H9 (cell line): ENCODE measurements at places on chromosomes 7 and 10. TPM values are rescaled to one million over a fixed set of nuclear protein-coding genes. Genes with fewer than 3 reads are reported as not detected.

DNA sequence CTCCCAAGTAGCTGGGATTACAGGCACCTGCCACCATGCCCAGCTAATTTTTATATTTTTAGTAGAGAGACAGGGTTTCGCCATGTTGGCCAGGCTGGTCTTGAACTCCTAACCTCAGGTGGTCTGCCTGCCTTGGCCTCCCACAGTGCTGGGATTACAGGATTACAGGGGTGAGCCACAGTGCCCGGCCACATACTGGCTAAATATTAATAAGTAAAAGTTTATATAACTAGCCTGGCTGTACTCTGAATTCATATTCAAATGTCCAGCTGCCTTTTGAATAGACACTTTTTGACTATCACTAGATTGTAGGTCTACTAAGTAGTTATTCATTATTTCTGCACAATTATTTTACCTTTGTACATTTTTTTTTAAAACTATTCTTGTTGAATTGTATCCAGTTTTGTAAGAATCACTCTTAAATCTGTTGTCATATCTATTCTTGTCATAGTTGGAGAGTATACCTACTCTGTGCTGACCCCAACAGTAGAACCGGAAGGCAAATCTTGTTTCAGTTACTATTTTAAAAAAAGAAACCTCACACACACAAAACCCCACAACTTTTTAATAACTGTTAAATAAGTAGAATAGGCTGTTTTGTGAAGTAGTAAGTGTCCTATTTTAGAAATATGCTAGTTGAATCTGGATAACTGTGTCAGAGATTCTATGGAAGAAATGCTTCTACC, 29.6 kb downstream of the MINPP1 start:
- no peak overlapping the region for H3K27ac ChIP-seq
- no peaks in the 10 kb centered on the region for H3K4me1 ChIP-seq
- DNase-seq: no peak
- peaks cover 31% of the 10 kb centered on the region for H3K36me3 ChIP-seq
- no peaks in the 10 kb centered on the region for H3K27me3 ChIP-seq

GRCh38 chr7:38829488-38830165, 79.4 kb downstream of the VPS41 start:
- DNase-seq: no peak
- no peak overlapping the region for H3K4me3 ChIP-seq
- H3K27ac ChIP-seq: no peak overlapping the region
- no peaks in the 10 kb centered on the region for H3K27me3 ChIP-seq
- no peaks in the 10 kb centered on the region for H3K36me3 ChIP-seq
- no peaks in the 10 kb centered on the region for H3K4me1 ChIP-seq

GRCh38 chr7:104643587-104644217, 315.3 kb downstream of the LHFPL3 start:
- no peaks in the 10 kb centered on the region for H3K4me1 ChIP-seq
- H3K27ac ChIP-seq: no peak overlapping the region

DNA sequence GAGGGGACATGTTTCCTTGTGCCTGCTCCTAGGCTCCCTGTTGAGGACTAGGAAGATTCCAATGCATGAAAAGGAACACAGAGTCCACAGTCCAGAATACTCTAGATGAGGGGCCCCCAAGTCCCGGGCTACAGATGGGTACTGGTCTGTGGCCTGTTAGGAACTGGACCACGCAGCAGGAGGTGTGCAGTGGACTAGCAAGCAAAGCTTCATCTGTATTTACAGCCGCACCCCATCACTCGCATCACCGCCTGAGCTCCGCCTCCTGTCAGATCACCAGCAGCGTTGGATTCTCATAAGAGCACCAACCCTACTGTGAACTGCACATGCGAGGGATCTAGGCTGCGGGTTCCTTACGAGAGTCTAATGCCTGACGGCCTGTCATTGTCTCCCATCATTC, 233.0 kb upstream of the MKLN1 start:
- no peaks in the 10 kb centered on the region for H3K27me3 ChIP-seq
- no peaks in the 10 kb centered on the region; the same call in 2 of the 3 replicates for H3K36me3 ChIP-seq
- H3K4me1 ChIP-seq: peaks cover 17% of the 10 kb centered on the region
- no peak overlapping the region for H3K27ac ChIP-seq

- H3K27ac ChIP-seq: no peak overlapping the region
- no peaks in the 10 kb centered on the region for H3K27me3 ChIP-seq
- no peak overlapping the region for H3K4me3 ChIP-seq
- no peaks in the 10 kb centered on the region for H3K4me1 ChIP-seq
- H3K36me3 ChIP-seq: no peaks in the 10 kb centered on the region
Observed at GRCh38 chr7:17120756-17121155, 177.7 kb upstream of the AHR start.

- H3K4me3 ChIP-seq: no peak overlapping the region
- H3K36me3 ChIP-seq: peaks cover 7% of the 10 kb centered on the region
- peak; percentile 49 for DNase-seq
- H3K27me3 ChIP-seq: no peaks in the 10 kb centered on the region
- H3K4me1 ChIP-seq: peaks cover 5% of the 10 kb centered on the region; the same call in 1 of the 2 replicates
Observed at GRCh38 chr7:24419077-24419476, 135.1 kb downstream of the NPY start.

- no peaks in the 10 kb centered on the region for H3K27me3 ChIP-seq
- H3K4me1 ChIP-seq: no peaks in the 10 kb centered on the region; the same call in 1 of the 2 replicates
- no peak overlapping the region for H3K27ac ChIP-seq
- H3K36me3 ChIP-seq: peaks cover 16% of the 10 kb centered on the region
- DNase-seq: no peak
Observed at GRCh38 chr7:50450590-50451032, 461 bp upstream of the FIGNL1 start.

- no peak overlapping the region for H3K27ac ChIP-seq
- DNase-seq: no peak
- H3K27me3 ChIP-seq: no peaks in the 10 kb centered on the region
- H3K4me1 ChIP-seq: peaks cover 4% of the 10 kb centered on the region; the same call in 1 of the 2 replicates
Observed at GRCh38 chr7:28067171-28067570, 113.4 kb downstream of the JAZF1 start.

GRCh38 chr7:132687016-132687415, 110.7 kb upstream of the PLXNA4 start:
- no peak for DNase-seq
- H3K4me3 ChIP-seq: no peak overlapping the region
- H3K36me3 ChIP-seq: peaks cover 11% of the 10 kb centered on the region
- no peaks in the 10 kb centered on the region for H3K27me3 ChIP-seq
- H3K27ac ChIP-seq: no peak overlapping the region

GRCh38 chr7:123034106-123034505, 38.6 kb upstream of the TAS2R16 start:
- no peak for DNase-seq
- no peak overlapping the region for H3K27ac ChIP-seq
- peaks cover 11% of the 10 kb centered on the region for H3K36me3 ChIP-seq
- no peak overlapping the region for H3K4me3 ChIP-seq

GRCh38 chr7:119522263-119522662, 750.7 kb upstream of the KCND2 start:
- H3K4me3 ChIP-seq: no peak overlapping the region
- H3K36me3 ChIP-seq: no peaks in the 10 kb centered on the region; the same call in 2 of the 3 replicates
- H3K27ac ChIP-seq: no peak overlapping the region
- H3K4me1 ChIP-seq: no peaks in the 10 kb centered on the region

DNA sequence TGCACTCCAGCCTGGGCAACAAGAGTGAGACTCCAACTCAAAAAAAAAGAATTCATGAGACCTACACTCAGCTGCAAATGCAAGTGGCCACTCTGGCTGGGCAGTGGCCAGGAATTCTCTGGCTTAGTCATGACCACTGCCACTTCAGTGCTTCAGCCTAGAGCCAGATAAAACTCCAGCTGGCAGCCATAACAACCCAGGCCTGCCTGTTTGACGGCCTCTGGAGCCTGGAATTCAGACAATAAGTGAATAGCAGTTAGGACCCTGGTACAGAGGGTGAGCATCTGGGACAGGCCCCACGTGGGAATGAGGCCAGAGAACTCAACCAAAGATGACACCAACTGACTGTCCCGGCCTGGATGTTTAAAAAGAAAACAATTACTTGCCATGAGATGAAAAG, 18.9 kb downstream of the RCC1L start:
- H3K27me3 ChIP-seq: no peaks in the 10 kb centered on the region
- H3K4me3 ChIP-seq: no peak overlapping the region
- H3K36me3 ChIP-seq: peaks cover 78% of the 10 kb centered on the region
- H3K4me1 ChIP-seq: no peaks in the 10 kb centered on the region
- DNase-seq: no peak

GRCh38 chr7:38842746-38843145, 66.2 kb downstream of the VPS41 start:
- no peaks in the 10 kb centered on the region for H3K27me3 ChIP-seq
- DNase-seq: no peak
- no peak overlapping the region for H3K27ac ChIP-seq
- no peak overlapping the region for H3K4me3 ChIP-seq

DNA sequence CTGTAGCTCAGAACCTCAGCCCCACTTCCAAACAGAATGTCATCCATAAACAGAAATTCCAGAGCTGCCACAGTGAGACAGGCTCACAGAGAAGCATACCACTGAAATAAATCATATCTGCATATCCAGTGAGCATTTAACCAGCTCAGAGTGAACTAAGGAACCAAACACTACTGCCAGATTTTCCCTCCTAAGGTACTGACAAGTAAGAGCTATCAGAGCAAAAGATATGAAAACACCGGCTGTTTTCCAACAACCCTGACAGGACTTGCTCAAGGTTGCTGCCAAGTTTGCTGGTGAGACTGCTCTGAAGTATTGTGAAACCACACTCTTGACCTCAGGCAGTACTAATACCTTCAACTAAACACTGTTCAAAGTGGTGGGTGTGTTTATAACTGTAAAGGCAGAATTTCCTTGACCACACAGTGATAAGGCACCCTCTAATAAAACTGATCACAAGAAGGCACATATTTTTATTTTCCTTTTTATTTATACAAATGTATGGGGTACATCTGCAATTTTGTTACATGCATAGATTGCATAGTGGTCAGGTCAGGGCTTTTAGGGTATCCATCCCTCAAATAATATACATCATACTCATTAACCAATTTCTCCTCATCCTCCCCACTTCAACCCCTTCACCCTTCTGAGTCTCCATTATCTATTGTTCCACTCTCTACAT, 18.3 kb downstream of the SGMS1 start:
- 0 out of 2 replicates have a peak, but pooled peaks cover 4% of the 10 kb centered on the region for H3K4me1 ChIP-seq
- H3K36me3 ChIP-seq: no peaks in the 10 kb centered on the region
- H3K27ac ChIP-seq: no peak overlapping the region

DNA sequence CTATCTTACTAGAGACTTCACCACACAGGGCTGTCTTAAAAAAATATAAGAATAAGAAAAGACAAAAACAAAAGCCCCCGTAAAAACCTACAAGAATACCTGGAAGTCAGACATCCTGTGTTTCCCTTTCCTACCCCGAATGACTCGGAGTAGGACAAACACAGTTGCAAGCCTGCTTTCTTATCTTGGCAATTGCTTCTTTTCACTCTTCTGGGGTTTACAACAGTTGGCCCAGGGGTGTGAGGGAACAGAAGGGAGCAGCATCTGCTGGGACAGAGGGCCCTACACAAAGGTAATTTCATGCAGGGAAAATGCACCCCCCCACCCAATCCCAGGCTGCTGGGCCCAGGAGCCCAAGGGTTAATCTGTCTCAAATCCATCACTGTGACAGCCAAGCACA, 220.6 kb downstream of the ARHGAP12 start:
- H3K4me1 ChIP-seq: no peaks in the 10 kb centered on the region; the same call in 1 of the 2 replicates
- no peak overlapping the region for H3K27ac ChIP-seq
- H3K27me3 ChIP-seq: no peaks in the 10 kb centered on the region
- H3K36me3 ChIP-seq: peaks cover 28% of the 10 kb centered on the region
- no peak for DNase-seq

GRCh38 chr10:22666287-22667092, 47.9 kb downstream of the PIP4K2A start:
- H3K4me3 ChIP-seq: no peak overlapping the region
- H3K27ac ChIP-seq: no peak overlapping the region
- H3K4me1 ChIP-seq: peaks cover 2% of the 10 kb centered on the region; the same call in 1 of the 2 replicates
- no peaks in the 10 kb centered on the region for H3K27me3 ChIP-seq

DNA sequence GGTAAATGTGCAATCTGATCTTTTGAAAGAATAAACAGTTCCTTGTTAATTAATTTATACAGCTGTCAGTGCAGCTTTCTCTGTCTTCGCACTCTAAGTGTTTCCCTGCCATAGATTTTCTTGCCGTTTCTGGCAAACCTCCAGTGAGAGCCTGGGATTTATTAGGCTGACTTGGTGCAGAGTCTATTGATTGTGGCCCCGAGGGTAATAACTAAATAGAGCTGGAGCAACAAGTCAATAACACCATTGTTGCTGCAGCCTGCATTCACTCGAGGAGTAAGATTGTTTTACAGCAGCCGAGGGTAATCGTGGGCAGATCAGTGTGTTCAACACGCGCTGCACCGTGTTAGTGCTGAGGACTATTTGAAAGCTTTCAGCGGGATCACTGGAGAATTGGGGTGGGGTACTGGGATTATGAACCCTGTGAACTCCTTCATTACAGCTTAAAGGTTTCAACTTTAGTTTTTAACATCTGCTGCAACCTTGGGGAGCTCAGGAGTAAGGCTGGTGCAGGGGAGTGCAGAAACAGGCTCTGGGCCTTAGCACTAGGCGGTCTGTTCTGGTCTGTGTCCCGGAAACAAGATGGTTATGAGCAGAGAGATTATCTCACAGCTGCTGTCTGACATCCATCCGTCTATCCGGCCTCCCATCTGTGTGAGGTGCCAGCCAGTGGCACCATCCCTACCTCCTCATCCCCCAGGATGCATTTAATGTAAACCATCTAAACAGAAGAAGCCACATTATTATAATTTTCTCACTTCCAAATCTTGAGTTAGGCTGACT, 174.0 kb upstream of the TCF7L2 start:
- no peaks in the 10 kb centered on the region for H3K27me3 ChIP-seq
- H3K36me3 ChIP-seq: peaks cover 3% of the 10 kb centered on the region
- no peak overlapping the region for H3K27ac ChIP-seq
- H3K4me1 ChIP-seq: no peaks in the 10 kb centered on the region

- no peak for DNase-seq
- no peaks in the 10 kb centered on the region for H3K27me3 ChIP-seq
- H3K27ac ChIP-seq: no peak overlapping the region
- H3K4me3 ChIP-seq: no peak overlapping the region
- H3K4me1 ChIP-seq: peaks cover 16% of the 10 kb centered on the region
Observed at GRCh38 chr7:22343071-22343470, 13.9 kb downstream of the RAPGEF5 start.

DNA sequence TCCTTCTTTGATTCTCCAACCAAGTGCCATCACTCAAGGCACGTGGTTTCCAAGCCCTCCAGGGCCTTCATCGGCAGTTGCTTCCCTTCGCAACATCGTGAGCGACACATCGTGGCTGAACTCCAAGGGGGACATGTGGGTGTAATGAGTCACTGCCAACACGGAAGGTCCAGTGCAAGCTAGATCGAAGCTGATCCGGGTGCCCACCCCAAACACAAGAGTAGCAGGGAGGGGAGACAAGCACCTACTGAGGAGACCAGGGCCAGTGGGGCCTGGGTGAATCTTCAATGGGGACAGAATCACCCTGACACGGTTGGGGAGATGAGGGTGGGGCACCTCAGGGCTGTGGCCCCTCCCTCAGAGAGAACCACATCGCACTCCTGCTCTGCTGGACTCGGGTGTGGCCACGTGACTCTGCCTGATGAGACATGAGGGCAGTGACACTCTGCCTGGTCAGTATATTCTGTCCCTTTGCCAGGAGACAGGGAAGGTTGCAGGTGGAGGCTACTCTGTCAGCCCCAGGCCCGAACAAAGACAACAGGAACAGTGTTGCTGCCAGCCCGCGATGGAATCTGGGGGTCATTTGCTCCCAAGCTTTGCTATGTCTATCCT, 36.8 kb upstream of the HSPA12A start:
- H3K4me3 ChIP-seq: no peak overlapping the region
- H3K27ac ChIP-seq: no peak overlapping the region
- H3K36me3 ChIP-seq: no peaks in the 10 kb centered on the region
- H3K4me1 ChIP-seq: no peaks in the 10 kb centered on the region
- DNase-seq: no peak

KLF14 gene
- total RNA-seq: not detected in 2 replicates

GPC2 gene
- 39.5 and 45.2 TPM in 2 replicates for total RNA-seq

ARHGEF35 gene
- total RNA-seq: 18.6 and 19.2 TPM in 2 replicates

GPR141 gene
- total RNA-seq: 0.50 and 0.55 TPM in 2 replicates

FHIP2A gene
- total RNA-seq: 12.5 and 14.8 TPM in 2 replicates

ZWINT gene
- 99.1 and 101 TPM in 2 replicates for total RNA-seq
